ENCODE measurements at places on chromosomes 12 and 14.

GRCh38 chr14:21384494-21384851 lies 654 bp upstream of the SUPT16H start:
- DNase-seq: no peak

- no peak for DNase-seq
Measured at GRCh38 chr12:78248321-78248720, 417.6 kb downstream of the NAV3 start.

- DNase-seq: no peak
Measured at GRCh38 chr14:76726551-76726970, 34.7 kb upstream of the VASH1 start.

GRCh38 chr14:71488703-71489191 lies 443.5 kb upstream of the RGS6 start:
- DNase-seq: no peak

- no peak for DNase-seq
Measured at GRCh38 chr14:22113401-22113800, 439.8 kb upstream of the OR4E1 start.

DNA sequence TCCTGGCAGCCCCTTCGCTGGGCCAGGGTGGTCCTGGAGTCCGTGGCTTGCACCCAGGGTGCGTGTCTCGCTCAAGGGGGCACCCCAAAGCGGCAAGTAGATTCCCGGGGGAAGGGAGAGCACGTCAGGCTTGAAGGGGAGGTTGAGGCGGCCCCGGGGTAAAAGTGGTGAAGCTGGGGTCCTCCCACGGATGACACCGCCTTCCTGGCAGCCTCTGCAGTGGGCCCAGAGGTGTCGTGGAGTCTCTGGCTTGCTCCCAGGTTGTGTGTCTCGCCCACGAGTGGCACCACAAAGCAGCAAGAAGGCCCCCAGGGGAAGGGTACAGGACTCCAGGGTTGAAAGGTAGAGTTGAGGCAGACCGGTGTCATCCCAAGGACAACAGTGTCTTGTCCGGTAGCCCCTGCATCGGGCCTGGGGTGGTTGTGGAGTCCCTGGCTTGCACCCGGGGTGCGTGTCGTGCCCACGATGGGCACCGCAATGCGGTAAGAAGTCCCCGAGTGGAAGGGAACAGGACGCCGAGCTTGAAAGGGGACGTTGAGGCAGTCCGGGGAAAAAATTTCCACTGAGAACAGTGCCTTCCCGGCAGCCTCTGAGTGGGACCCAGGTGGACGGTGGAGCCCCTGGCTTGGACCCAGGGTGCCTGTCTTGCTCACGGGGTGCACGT lies 158.0 kb upstream of the ALG10B start:
- DNase-seq: no peak

DNA sequence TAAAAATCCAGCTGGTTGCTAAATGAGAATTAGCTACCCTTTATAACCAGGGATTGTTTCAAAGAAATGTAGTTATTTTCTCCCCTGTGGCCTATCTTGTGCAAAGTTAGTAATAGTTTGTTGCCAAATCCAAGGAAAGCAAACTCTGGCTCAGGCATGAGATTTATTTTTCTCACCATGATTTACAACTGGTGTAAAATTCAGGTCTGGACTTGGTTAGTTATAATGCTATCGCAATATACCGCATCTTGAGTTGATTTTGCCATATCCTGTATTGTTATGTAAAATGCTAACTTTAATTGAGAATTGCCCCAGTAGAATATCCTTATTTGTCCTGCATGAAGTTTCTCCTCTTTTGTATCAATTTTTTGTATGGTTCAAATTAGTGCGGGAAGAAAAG lies 135.5 kb downstream of the CRADD start:
- no peak for DNase-seq

DNA sequence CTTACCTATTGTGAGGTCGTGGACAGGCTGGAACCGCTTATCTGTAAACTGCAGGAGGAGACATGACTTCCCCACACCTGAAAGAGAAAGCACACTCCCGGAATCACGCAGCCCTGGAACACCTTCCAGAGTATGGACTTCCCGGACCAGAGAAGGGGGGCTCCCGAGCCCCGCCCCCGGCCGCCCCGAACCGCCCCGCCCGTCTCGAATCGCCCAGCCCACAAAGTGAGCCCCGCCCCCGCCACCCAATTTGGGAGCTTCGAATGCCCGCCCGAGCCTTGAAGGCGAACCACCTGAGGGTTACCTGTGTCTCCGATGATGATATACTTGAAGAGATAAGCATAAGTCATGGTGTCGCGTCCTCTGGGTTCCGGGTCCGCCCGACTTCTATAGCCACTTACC lies 235 bp downstream of the RAB2B start:
- DNase-seq: no peak

DNA sequence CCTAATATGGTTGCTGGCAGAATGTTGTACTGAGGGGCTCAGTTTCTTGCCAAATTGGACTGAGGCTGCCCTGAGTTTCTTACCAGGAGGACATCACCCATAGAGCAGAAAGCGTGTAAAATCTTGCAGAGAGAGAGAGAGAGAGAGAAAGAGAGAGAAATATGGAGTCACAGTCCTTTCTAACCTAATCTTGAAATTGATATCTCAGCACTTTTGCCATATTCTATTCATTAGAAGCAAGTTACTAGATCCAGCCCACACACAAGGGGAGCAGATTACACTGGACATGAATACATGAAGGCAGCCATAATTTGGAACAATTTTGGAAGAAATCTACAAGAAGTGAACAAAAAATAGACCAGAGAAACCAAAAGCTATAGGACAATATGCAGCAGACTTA lies 4.1 kb upstream of the CD163L1 start:
- DNase-seq: no peak

DNA sequence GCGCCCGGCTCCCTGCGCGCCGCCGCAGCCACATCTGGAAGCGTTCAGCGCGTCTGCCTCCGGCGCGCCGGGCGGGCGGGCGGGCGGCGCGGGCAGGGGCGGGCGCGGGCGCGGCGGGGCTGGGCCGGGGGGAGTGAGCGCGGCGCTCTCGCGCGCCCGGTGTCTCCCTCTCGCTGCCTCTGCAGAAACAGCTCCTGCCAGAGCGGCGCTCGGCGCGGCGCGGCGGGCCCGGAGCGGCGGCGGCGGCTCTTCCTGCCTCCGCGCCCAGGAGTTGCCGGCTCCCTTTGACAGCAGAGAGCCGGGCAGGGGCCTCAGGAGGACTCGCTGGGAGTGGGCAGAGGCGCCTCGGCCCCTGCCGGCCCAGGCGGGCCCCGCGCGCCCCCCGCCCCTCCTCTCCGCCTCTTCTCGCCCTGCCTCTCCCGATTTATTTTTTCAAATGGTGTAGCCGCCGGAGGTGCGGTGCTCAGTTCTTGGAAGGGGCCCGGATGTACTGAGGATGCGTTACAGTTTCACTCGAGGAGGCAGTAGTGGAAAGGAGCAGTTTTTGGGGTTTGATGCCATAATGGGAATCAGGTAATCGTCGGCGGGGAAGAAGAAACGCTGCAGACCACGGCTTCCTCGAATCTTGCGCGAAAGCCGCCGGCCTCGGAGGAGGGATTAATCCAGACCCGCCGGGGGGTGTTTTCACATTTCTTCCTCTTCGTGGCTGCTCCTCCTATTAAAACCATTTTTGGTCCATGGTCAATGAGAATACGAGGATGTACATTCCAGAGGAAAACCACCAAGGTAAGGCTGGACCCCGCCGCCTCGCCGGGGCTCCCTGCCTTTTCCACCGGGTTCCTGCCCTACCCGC lies at the start of gene CACNA1C:
Gene CACNA1C (plus strand): TSS at position 162 of the 853 bp plus-strand sequence. CDS start 576 bp downstream, at position 738.
- DNase-seq: peak; percentile 53

DNA sequence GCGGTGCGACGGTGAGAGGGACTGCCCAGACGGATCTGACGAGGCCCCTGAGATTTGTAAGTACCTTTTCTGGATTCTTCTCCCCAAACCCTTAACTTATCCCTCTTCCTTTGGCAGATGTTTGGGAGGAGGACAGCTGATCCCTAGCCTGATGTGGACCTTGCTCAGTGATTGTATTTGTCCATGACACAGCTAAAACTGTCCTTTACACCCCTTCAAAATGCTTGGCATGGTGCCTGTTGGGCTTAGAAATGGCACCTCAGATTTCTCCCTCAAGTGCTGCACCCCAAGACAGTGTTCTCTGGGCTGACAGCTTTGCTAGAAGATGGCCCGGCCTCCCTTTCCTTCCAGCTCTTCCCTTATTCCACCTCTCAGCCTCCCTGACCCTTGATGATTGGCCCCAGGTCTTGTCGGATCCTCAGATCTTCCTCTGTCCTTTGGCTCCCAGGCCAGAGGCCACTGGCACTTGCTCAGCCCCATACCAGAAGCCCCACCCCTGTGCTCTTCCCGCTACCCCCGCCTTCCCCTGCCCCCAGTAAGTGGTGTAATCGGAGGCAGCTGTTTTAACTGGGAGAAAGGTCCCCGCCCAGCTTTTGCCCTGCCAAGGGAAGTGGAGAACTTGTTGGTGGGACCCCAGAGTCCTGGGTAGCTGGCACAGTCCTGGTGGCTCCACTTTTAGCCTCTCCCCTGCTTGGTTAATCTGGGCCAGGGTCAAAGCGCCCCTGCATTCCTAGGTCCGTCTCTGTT lies 8.7 kb downstream of the LRP1-AS start:
- DNase-seq: no peak

- no peak for DNase-seq
Measured at GRCh38 chr12:117408161-117408791, 46.9 kb upstream of the NOS1 start.

All from RPMI8226 (cell line).